ENCODE measurements at places on chromosomes 6 and 20.

DNA sequence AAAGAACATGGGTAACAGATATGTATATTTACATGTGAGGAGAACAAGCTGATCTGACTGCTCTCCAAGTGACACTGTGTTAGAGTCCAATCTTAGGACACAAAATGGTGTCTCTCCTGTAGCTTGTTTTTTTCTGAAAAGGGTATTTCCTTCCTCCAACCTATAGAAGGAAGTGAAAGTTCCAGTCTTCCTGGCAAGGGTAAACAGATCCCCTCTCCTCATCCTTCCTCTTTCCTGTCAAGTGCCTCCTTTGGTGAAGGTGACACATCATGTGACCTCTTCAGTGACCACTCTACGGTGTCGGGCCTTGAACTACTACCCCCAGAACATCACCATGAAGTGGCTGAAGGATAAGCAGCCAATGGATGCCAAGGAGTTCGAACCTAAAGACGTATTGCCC is 5.2 kb downstream of the HFE start:
- no peak for DNase-seq

GRCh38 chr20:61430228-61430624 is 178.2 kb downstream of the CDH4 start:
- DNase-seq: no peak

GRCh38 chr20:1005452-1006027 is 3.4 kb upstream of the RSPO4 start:
- DNase-seq: peak; percentile 10

DNA sequence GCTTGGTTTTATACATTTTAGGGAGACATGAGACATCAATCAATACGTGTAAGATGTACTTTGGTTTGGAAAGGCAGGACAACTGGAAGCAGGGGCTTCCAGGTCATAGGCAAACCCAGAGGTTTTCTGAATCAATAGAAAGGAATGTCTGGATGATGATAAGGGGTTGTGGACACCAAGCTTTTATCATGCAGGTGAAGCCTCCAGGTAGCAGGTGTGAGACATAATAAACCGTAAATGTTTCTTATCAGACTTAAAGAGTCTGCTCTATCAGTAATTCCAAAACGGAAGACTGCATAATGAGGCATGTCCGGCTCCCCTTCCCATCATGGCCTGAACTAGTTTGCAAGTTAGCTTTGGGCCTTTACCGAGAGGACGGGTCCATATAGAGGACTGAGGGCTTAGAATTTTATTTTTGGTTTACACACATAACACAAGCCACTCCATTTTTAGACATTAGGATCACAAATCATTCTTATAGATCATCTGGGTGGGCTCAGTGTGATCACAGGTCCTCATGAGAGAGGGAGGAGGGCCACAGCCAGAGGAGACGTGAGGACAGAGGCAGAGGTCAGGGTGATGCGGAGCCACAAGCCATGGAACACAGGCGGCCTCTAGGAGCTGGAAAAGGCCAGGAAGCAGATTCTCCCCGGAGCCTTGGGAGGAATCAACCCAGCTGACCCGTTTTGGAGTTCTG is 10.7 kb upstream of the SERPINB9 start:
- DNase-seq: no peak

DNA sequence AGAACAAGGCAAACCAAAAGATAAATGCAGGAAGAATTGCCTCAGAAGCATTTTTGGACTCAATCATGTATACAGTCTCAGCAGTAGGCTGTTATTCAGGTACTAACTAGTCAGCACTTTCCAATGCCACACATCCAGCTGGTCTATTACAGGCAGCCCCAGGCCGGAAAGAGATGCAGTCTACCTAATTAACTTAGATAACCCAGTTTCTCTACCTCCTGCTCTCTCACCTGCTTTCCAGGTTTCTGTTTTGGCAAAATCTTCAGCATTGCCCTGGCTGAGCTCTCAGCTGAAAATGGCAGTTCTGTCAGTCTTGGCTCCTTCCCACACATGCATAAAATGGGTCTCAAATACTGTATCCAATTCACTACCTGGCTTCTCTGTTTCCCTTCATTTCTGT is 101.3 kb upstream of the UFL1 start:
- DNase-seq: no peak

GRCh38 chr6:25995507-25995906 is 32.9 kb downstream of the TRIM38 start:
- no peak for DNase-seq

- no peak for DNase-seq
These were observed 286.3 kb downstream of the CDH26 start for GRCh38 chr20:60244373-60245146.

- DNase-seq: no peak
These were observed 60.9 kb downstream of the RPRD1B start for GRCh38 chr20:38094373-38094891.

DNA sequence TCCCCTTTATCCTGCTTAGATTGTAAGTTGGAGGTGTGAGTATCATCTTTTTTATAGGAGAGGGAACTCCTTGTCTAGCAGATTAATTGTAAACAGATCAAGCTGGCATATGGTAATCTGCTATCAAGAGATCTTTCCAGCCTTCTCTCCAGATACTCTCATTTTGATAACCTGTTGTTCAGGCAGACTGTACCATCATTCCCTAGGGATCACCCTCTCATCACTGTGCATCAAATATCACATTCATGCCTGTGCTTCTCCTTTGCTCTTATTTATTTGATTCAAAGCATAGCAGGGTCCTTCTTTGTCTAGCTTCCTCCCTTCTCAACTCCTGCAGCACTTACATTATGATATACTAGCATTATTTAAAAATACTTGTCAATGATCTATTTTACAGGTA is 73.8 kb downstream of the LRRC1 start:
- DNase-seq: no peak

DNA sequence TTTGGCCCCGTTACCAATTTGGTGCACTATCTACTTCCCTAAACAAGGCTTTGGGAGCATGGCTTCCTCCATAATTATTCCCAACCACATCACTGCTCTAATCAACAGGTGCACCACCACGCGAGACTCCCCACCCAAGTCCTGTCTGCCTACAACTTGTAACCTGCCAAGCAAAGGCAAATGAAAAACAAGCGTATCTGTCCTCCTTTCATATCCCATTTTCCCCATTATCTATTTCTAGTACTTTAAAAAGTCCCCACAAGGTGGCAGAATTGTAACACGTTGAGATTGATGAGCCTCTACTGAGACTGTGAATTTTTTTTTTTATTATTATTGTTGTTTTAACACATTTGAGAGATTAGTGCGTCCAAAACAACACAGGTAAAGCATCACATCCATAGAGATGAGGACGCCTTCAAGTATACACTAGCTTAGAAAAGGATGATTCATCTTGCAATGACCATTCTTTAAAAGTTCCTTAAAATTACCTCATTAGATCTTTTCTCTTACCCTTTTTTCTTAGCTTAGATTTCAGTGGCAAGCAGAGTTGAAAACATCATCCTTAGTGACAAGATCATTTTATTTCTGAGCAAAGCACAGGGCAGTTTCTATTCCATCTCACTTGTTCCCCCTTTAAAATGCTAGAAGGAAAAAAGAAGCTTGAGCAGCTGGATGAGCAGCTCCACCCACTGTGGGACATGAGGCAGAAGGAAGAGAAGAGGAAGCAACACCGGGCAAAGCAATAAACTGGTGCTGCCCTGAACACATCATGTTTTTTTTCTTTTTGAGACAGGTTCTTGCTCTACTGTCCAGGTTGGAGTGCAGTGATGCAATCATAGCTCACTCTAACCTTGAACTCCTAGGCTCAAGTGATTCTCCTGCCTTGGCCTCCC is 210.8 kb downstream of the ARHGAP18 start:
- DNase-seq: no peak

- DNase-seq: no peak
These were observed 529.0 kb downstream of the TBC1D32 start for GRCh38 chr6:120805276-120805675.

GRCh38 chr20:20664795-20665589 is 47.5 kb downstream of the RALGAPA2 start:
- DNase-seq: no peak

DNA sequence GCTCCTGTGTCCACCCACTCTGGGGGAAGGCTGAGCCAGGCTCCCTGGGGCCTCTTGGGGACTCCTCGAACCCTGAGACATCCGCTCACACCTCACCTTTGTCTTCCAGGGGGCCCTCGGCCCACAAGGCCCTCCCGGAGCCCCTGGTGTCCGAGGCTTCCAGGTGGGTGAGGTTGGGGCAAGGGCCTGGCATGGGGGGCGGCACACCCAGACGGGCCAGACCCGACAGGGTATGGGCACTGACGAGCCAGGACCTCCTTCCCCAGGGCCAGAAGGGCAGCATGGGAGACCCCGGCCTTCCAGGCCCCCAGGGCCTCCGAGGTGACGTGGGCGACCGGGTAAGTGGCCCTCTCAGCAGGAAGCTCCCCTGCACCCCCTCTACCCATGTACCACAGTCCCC is 13.4 kb downstream of the COL9A3 start:
- no peak for DNase-seq

DNA sequence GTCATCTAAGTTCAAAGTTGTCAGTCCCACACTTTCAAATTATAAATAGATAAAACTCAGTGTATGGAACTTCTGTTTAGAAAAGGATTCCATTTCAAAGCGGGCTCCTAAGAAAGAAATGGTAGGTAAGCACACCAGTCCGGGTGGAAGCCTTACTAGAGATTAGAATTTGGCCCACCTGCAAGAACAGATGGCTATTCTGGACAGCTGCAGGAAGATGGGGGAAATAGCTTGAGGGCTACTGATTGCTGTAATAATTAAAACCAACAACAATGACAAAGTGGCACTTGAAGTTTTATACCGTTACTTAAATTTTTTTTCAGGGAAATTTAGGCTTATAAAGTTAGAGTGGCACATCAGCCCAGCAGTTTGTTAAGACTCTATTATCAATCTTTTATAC is 83.3 kb downstream of the HIVEP2 start:
- DNase-seq: no peak

DNA sequence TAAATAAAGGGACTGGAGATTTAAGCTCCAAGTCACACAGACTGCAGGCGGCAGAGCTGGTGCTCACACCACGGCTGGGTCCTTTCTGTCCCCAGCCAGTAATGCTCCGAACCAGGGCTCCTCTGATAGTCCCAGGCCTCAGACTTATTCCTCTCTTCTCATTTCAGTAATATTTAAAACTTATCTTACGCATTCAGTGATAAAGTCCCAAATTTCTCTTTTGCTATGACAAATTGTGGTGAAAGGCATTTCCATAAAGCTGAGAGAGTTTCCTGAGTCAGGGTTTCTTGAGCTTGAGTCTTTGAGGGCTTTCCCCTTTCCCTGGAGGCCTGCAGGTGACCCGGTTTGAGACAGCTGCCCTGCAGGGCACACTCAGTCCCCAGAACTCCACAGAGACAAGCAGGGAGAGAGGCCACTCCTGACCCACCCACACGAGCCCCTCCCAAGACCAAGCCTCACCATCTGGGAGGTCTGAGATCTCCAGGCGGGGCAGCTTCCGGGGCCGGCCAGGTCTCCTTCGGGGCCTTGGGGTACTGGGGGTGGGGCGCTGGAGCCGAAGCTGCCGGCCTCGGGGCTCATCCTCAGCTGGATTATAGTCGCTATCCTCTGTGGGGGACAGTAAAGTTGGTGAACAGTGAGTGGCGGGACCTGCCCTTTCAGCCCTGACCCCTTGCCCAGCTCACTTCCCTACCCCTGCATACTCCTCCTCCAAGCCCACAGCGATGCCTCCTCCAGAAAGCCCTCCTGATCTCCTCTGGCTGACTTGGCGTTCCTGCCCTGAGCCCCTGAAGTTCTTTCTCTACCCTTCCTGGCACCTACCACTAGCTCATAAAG is 6.6 kb downstream of the ZNF335 start:
- no peak for DNase-seq

GRCh38 chr6:19268718-19269117 is 568.5 kb upstream of the ID4 start:
- DNase-seq: no peak

DNA sequence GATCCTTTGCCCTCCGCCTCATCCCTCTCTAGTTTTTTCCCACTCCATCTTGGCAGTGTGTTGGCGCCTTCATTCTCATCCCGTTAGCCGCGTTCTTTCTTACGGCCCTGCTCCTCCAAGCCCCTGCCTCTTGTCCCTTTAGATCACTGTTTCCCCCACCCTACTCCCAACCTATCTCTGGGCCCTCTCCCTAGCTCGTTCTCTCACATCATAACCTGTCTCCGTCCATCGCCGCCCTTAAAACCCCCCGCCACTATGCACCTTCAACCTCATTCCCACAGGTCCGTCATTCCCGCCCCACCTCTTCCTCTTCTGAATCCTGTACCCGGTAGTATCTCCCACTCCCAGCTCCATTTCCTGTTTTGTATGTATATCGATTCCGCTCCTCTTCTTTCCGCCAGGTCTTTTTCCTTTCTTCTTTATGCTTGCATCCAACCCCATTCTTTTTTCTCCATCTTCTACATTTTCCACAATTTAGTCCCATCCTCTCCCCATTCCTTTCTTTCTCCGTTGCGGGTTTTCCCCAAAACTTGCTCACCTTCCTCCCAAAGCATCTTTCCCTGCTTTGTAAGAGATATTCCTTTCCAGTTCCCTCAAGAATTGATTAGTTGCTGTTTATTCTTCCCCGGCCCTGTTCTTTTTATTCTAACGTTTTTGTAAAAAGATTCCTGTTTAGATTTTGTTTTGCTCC is 671 bp downstream of the EFHC1 start:
- no peak for DNase-seq

DNA sequence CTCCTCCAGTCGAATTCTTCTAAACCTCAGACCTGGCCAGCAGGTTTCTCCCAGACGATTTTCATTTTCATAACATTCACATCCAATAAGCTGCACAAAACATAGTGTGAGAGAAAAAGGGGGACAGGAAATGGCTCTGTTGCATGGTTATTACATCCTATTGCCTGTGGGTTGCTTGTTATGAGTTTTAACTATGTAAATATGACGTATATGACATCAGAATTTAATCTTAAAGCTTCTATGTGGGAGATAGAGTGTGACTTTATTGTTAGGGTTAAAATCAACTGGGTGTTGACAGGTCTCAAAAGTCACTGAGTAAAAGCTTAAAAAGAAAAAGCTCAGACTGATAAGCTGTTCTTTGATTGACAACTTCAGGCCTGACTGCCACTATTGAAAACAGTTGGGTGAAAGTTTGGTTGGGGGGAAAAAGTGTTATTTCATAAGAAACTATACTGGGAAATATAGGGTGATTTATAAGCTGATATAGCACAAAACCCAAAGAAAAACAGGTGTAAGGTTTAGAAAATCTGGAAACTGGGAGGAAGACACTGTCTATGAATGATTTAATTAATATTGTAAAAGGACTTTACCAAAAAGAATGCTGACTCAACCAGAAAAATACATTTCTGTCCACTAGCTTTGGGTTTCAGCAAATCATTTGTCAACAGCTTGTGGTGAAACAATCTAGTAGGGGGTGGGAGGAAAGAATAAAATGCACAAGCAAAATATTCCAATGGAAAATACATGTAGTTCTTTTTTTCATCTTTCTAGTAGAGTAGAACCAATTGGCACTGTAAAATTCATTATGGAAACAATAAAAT is 134.1 kb upstream of the CEP162 start:
- no peak for DNase-seq

GRCh38 chr6:7249946-7250643 is 62.9 kb downstream of the SSR1 start:
- no peak for DNase-seq

GRCh38 chr6:157713451-157714152 is 109.4 kb upstream of the SNX9 start:
- DNase-seq: no peak
